ENCODE measurements at places on chromosomes 13 and 19.

GRCh38 chr13:29131881-29132668, 311.9 kb downstream of the MTUS2 start:
- no peak for DNase-seq

- DNase-seq = no peak
These were observed 140.7 kb downstream of the KCTD12 start for GRCh38 chr13:76745261-76746200.

DNA sequence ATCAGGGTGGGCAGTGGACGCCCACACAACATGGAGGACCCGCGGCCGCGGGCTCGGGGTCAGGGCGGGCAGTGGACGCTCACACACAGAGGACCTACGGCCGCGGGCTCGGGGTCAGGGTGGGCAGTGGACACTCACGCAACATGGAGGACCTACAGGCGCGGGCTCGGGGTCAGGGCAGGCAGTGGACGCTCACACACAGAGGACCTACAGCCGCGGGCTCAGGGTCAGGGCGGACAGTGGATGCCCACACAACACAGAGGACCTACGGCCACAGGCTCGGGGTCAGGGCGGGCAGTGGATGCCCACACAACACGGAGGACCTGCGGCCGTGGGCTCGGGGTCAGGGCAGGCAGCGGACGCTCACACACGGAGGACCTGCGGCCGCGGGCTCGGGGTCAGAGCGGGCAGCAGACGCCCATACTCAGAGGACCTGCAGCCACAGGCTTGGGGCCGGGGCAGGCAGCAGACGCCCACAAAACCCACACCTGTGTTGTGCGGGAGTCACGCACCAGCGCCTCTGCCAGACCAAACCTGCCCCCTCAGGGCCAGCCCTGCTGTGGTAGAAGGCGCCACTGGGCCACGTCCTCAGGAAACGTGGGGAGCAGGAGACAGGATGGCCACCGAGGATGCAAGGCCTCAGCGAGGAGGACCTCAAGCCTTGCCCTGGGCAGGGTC, 27.6 kb upstream of the C13orf46 start:
- DNase-seq = no peak

DNA sequence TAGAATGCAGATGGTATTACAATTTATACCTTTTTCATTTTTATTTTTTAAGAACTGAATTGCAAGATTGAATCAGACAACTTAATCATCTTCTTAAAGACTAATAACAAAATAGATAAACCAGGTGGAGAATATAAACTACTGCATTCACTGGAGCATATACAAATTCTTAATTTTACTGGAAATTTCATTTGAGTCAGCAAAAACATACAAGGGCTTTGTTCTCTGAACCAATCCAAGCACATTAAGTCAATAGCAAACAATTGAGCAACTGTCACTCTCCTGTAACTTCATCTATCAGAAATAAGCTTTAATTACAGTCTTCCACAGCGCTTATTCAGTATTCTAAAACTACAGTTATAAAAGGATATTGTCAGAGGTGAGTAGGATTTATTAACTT, 167.4 kb upstream of the OBI1 start:
- no peak for DNase-seq

DNA sequence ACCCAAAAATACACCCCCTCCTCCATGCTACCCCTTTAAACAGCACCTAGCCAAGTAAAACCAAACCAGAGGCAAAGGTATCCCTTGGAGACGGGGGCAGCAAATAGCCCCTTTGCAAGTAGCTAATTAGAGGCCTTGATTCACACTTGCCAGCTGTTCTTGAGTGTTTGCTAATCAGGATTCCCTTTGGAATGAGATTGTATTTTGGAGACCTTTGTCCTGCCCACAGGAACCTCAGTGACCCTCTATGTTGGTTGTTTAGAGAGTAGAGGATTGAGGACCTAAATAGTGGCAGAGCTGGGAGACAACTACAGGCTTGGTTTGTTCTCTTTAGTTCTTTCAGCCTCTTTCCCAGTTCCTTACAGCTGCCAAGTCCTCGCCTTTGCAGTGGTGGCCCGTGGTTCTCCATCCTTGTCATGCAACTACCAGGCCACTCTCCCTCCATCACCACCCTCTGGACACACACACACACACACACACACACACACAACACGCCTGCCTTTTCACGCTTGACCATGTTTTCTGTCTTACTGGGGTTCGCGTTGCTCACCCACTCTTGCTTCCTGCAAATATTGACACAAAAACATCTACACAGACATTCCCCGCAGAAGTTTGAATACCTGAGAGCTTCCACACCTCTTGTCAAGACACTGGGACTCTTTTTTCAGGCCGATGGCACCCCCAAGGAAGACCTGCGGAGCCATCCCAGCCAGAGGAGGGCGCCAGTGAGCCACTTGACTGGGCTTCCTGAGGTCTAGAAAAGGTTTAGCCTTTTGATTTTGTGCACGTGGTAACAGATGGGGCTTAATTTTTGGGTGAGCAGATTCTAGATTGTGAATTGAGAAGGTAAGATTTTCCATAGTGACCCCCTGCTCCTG, 80.0 kb upstream of the GPR183 start:
- peak; percentile 78 for DNase-seq
